Osteoblast (primary cell): ENCODE measurements at places on chromosomes 1 and 21. TPM values are rescaled to one million over a fixed set of nuclear protein-coding genes. Genes with fewer than 3 reads are reported as not detected.

DNA sequence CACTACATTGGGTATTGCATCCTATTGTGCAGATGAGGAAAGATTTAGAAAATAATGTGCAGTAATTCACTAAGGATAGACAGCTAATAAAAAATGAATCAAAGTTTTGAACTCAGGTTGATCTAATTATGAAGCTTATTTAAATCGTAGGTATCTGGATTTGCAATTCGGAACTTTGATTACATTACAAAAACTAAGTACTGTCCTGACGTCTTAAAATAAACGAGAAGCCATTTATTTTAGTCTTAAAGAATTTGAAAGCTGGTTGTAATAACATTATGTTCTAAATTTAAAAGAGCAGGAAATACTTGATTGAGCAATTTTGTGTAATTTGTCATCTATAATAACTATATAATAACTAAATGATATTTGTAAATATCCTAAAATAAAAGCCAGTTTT lies 235.9 kb downstream of the TPR start:
- peaks cover 9% of the 10 kb centered on the region for H3K4me1 ChIP-seq
- no peak overlapping the region for H3K4me3 ChIP-seq
- H3K36me3 ChIP-seq: no peaks in the 10 kb centered on the region

DNA sequence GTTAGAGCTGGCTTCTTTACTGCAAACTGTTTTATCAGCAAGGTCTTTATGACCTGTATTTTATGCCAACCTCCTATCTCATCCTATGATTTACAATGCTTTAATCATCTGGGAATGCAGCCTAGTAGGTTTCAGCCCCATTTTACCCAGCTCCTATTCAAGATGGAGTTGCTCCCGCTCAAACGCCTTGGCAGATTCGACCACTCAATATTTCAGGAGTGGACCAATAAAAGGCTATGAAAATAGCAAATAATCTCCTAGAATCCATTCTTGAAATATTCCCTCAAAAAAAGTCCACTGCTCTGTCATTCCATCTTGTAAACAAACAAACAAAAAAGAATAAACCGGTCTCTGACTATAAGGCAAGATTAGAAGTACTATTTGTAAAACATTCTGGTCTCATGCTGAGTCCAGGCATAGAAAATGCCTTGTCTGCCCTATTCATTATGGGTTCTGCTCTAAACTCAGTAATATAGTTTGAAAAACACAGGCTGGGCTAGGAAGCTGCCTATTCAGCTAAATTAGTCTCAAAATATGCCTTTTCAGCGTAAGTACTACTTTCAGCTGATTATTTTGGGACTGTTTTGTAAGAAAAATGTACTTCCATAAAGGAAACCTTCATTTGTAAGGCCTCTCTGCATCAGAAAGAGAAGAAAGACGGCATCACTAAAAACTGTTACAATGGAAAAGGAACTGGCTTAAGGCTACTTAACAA lies 53.0 kb downstream of the TBX19 start:
- H3K27me3 ChIP-seq: peaks cover 6% of the 10 kb centered on the region
- no peak overlapping the region for H3K4me3 ChIP-seq
- H3K36me3 ChIP-seq: no peaks in the 10 kb centered on the region
- no peak for DNase-seq
- no peaks in the 10 kb centered on the region for H3K4me1 ChIP-seq

GRCh38 chr21:45136927-45137611 lies 62.7 kb downstream of the ADARB1 start:
- H3K4me3 ChIP-seq: no peak overlapping the region
- no peaks in the 10 kb centered on the region for H3K36me3 ChIP-seq
- DNase-seq: peak; percentile 96
- H3K27ac ChIP-seq: peak overlapping the region; percentile 27
- no peaks in the 10 kb centered on the region for H3K27me3 ChIP-seq
- H3K4me1 ChIP-seq: peaks cover 25% of the 10 kb centered on the region

The OR2L13 gene
- under 0.01 TPM in 1 of 2 replicates, not detected in the other for total RNA-seq

The CELA3A gene
- not detected in 2 replicates for total RNA-seq
